ENCODE measurements at places on chromosomes 7 and 10.

DNA sequence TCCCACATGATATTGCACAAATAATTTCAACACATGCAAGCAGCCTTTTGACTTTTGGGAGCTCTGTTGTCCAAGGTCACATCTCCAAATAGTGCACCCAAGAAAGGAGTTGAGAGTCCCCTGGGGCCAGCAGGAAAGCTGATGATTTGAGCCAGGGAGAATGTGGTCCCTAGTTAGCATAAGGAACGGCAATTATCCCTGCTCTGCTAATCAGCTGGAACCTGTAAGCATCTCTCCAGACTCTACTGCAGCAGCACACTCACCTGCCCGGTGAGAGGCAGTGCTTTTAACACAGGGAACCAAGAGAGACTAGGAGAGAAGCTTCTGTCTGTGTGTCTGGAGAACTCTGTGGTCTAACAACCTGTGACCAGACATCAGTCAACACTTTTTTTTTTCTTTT, 17.0 kb downstream of the TRPV5 start:
- DNase-seq, result no peak

DNA sequence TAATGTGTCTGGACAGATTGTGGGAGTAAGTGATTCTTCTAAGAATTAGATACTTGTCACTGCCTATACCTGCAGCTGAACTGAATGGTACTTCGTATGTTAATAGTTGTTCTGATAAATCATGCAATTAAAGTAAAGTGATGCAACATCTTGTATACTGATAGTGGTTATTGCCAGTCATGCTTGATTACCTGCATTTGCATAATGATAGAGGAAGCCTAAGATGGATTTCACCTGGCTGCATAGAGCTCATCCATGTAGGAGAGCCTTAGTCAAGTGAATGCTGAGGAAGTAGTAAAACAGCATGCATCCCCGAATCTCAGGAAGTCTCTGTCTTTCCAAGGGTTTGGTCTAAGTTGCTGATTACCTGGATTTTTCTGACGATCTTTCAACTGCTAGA, 64.2 kb upstream of the CAPZA2 start:
- no peak for DNase-seq

DNA sequence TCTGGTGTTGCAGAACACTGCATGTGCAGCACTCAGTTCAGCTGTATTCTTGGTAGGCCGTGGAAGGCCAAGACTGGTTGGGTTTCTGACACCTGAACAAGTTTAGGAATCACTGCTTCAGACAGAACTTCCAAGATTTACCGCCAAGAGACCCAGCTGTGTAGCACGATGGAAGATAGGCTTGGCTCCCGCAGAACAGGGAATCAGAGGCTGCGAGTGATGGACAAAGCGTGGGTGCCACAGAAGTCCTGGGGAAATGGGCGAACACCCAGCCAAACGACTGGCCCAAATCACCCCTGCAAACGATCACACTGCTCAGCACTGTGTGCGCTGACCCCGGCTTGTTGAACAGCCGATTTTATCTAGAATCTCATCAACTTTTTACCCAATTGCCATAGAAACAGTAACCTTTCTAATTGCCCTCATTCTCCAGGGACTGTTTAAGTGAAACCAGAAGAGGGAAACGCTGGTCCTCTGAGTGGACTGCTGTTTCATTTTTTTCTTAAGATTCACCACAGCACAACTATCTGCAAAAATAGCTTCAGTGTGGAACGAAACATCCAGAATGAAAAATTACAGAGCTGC, 17.9 kb downstream of the ZFAND2A start:
- DNase-seq, result no peak

- no peak for DNase-seq
These were observed 574.9 kb downstream of the GLRX3 start for GRCh38 chr10:130711072-130711471.

DNA sequence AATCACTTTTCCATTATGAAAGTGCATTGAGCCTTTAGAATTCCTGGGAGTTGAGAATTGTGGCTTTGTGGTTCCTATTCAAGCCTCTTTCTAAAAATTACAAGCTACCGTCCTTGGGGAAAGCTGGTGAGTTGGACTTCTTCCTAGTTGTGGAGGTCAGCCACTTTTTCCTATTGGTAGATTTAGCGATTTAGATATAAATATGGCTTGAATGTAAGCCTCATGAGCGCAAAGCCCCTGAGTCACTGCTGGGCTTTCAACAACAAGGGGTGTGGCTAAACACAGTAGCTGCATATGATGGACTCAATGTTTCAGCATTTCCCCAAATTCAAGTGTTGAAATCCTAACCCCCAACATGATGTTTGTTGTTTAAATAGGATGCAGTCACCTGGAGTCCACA, 150.0 kb upstream of the IGFBP3 start:
- DNase-seq, result no peak

- DNase-seq, result no peak
These were observed 114.7 kb downstream of the PDGFA start for GRCh38 chr7:404812-405488.

DNA sequence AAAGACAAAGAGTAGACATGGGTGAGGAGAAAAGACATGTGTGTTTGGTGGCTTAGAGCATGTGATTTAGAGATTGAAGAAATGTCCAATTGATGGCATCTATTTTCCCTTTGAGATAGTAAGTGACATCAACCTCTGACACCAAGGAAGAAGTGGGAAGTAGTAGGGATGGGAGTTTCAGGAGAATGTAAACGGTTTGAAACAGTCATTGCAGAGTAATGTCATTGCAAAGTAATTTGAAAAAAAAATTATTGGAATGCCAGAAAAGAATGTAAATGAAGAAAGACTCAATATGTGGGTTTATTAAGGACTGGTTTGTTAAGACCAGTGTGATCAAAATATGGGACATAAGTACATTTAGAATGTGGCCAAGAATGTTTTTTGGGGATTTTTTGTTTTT, 26.6 kb downstream of the GNG11 start:
- no peak for DNase-seq

DNA sequence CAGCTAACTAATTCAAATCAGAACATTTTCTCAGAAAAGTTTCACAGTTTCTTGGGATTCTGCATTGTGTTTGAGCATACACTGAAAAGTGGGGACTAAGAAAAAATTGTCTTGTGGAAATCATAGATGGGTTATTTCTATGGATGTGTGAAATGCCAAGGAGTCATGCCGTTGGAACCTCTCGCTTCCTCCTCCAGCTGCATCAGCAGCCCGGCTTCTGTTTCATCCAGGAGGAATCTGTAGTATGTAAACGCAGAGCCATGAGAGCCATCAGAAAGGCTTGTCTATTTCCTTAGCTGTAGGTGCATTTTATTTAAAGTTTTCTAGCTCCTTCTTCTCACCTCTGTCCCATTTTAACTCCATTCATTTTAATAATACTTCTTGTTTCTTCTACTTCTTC, 1144.1 kb downstream of the GATA3 start:
- DNase-seq, result no peak

- no peak for DNase-seq
These were observed 644.4 kb downstream of the KCNMA1 start for GRCh38 chr10:76993213-76993612.

- DNase-seq, result no peak
These were observed 17.6 kb downstream of the PRKAG2 start for GRCh38 chr7:151859111-151859947.

GRCh38 chr7:27189997-27190748, 5.1 kb upstream of the HOXA11 start:
- DNase-seq, result no peak

DNA sequence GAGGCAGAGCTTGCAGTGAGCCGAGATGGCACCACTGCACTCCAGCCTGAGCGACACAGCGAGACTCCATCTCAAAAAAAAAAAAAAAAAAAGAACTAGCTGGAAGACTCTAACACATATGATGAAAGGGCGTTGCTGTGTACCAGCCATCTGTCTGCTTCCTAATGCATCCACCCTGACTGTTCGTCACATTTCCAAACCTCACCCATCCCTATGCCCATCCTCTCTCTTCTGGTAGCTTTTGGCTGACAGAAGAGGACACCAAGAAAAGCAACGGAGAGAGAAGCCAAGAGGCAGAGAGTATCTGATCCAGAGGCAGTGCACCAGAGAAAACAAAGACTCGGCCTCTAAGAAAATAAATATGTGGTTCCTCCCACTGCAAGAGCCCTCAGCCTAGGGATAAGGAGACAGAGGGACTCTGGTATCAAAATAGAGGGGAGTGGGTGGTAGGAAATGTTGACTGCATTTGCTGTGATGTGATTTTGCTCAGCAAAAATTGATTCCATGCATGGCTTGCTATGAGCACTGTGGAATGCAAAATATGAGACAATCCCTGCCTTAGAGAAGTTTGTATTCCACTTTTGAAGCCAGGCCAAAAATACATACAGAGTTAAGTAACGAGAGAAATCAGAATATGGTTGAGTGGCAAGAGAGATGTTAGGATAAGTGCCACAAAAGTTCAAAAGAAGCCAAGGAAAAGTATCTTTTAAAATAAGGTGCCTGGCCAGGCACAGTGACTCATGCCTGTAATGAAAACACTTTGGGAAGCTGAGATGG, 100.8 kb upstream of the STK17A start:
- no peak for DNase-seq

DNA sequence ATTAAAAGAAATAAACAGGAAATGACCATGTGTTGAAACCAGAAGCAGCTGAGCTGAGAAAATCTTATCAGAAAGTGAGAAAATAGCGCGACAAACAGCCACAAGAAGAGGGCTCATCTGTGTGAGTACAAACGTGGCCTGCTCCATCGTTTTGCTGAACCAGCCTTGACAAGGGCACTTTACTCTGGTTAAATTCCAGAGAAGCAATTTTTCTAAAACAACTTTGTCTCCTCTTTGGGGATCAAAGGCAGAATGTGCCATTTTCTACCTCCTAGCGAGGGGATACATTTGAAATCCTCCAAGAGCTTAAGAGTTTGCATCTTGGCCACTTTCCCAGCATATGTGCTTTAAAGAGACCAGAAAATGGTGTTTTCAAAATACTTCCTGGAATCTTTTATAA, 51.3 kb upstream of the VIPR2 start:
- no peak for DNase-seq

DNA sequence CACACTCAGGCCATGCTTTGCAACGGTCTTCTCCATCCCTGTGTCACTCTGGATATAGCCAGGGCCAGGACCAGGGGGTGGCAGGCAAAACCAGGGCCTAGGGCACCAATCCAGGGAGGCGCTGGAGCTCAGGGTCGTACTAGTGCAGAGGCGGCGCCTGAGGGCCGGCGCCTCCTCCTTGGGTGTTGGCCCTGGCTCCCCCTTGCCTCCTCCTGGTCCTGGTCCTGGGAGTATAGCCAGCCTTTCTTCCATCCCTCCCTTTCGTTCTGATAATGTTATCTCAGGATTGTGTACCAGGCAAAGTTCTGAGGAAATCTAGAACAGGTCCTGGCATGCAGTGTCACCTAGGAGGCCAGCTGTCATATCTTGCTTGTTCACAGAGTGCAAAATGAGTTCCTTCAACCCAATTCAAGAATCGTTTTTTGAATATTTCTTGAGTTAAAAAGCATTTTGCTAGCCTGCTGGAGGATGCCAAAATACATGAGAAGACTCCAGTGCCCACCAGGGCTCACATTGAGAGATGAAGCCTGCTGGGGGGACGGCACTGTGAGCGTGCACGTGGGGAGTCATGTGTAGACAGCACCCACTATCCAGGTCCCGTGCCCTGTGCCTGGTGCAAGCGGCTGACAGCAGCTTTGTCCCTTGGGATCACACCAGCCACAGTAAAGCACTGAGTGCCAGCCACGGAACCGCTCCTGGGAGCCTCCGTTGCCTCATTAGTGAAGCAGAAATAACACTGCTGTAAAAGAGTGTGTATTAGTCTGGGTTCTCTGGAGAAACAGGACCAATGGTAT, 106.9 kb upstream of the C7orf33 start:
- DNase-seq, result no peak

- DNase-seq, result peak; percentile 10
These were observed 698.5 kb downstream of the SUGCT start for GRCh38 chr7:40833191-40833887.

DNA sequence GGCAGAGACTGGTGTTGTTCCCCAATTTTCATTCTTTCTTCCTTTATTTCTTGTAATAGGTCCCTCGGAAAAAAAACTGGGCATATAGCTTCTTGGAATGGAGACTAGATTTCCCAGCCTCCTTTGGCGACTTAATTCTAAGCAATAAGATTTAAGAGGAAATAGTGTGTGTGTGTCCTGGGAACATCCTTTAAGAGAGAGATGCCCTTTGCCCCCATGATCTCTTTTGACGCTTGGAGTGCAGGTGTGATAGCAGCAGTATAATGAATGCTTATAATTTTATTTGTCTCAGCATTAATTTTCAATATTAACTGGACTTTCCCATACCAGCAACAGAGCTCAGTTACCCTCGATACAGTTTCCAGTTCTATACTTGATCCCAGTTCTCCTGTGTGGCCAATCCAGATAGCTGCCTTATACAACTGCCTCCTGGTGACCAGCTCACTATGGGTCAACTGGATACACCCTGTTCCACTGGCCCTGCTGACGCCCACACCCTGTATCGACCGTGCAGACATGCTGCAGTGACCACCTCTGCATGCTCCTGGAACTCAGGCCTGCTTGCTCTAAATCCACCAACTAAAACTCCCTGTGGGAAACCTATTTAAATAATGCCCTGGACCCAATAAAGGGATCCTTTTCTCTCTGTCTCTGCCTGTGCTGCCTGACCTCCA, 13.9 kb downstream of the TMEM176A start:
- no peak for DNase-seq

GRCh38 chr10:93567277-93568104, 1.0 kb downstream of the FFAR4 start:
- no peak for DNase-seq

- no peak for DNase-seq
These were observed 298.3 kb upstream of the FZD8 start for GRCh38 chr10:35940141-35941041.

- DNase-seq, result no peak
These were observed 126.3 kb downstream of the CACNA2D1 start for GRCh38 chr7:82317257-82317721.

DNA sequence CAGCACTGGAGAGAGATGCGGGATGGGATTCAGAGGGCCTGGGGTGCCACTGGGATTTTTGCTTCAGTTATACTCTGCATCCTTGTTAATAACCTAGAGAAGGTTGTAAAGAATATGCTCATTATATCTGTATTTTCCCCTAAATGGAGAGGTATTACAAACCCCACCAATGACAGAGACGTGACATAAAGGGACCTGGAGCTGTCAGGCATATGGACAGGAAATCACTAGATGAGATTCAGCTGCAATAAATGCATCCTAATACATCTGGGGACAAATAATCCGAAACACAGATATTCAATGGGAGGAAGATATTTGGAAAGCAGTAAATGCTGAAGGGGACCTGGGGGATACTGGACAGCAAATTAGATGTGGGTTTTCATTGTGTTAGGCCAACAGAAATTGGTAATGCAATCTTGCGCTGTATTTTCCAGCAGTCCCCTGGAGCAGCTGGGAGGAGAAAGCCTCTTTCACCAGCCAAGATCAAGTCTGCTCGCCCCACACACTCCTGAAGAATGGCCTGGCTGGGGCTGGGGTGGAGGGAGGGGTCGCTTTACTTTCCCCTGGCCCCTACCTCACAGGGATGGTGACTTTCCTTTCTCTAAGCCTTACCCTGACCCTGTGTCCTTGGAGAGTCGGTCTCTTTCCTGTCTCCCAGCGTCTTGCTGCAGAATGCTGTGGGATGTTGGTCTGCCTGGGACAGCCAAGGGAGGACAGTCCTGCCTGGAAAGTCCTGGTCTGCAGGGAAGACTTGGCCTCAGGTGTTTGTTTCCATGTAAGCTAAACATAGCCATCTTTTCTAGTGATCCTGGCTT, 653.8 kb downstream of the LRMDA start:
- no peak for DNase-seq
